ENCODE measurements at places on chromosomes 12 and 14.

DNA sequence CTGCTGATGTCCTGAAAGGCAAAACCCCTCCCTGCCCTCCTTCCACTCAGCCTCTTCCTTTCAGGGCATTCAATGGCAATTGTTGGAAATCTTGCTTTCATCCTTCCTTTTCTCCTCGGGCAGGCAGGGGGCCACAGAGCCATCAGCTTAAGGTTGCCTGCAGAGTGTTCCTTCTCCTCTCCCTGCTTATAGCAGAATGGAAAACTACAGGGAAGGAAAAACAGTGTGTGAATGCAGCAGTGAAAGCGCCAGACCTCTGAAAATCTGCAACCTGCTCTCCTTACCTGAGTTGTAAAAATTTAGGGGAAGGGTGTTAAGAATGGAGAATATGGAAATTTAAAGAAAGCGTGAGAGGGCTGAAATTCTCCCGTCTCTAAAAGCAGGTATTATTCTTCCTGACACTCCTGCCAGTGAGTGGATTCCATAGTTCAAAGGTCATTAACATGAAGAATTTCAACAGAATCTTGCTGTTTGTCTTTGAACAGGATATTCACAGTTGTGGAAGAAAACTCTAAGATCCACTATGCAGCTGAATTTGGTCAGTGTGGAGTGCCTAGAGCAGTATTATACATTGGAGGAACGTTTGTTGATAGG, 348.8 kb downstream of the KCNH5 start:
- DNase-seq: no peak

DNA sequence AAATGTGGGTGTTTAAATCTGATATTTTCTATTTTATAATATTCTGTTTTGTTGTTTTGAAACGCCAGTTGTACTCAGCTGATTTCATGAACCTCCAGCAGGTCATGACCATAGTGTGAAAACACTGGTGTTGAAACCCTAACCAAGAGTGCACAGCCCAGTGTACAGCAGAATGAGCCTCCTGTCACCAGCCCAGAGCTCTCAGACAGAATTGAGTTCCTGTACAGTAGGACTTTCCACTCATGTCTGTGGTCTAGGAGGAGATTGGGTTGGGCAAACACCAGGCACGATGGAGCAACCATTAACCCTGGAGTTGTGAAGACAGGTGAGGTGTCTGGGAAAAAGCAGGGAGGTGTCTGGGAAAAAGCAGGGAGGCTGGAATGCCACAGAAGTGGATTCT, 908.8 kb downstream of the VRK1 start:
- no peak for DNase-seq

GRCh38 chr12:127480775-127481314, 786.1 kb upstream of the TMEM132C start:
- DNase-seq: no peak

DNA sequence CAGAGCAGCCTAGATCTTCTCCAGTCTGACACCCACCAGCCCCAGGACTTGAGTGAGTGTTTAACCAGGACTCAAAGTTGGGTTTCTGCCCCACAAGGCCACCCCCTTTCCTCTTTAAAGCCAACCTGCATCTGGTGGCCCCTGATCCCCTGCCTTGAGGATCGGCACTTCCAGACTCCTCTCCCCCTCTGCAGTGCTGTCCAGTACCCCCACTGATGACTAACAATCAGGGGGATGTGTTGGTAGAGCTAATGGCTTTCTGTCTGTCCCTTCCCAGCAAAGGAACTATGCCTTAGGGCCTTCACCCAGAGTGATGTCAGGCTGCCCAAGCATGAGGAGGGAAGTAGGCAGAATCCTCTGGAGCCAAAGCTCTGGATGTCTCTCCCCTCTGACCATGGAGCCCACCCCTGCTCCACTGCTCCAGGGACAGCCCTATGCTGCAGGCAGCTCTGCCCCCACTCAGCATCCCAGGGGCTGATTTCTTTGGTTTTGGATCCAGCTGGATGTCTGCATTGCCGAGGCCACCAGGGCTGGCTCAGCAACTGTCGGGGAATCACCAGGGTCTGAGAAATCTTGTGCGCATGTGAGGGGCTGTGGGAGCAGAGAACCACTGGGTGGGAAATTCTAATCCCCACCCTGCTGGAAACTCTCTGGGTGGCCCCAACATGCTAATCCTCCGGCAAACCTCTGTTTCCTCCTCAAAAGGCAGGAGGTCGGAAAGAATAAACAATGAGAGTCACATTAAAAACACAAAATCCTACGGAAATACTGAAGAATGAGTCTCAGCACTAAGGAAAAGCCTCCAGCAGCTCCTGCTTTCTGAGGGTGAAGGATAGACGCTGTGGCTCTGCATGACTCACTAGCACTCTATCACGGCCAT, 42.9 kb downstream of the DAD1 start:
- DNase-seq: no peak
